SW 1271 (cell line): ENCODE measurements at places on chromosomes 11 and 22.

GRCh38 chr22:37314315-37315074, 32.2 kb downstream of the CYTH4 start:
- DNase-seq, result no peak

GRCh38 chr11:73649206-73649605, 2.8 kb downstream of the PLEKHB1 start:
- no peak for DNase-seq

- DNase-seq, result no peak
Observed at GRCh38 chr11:45527898-45528297, 137.5 kb downstream of the CHST1 start.

DNA sequence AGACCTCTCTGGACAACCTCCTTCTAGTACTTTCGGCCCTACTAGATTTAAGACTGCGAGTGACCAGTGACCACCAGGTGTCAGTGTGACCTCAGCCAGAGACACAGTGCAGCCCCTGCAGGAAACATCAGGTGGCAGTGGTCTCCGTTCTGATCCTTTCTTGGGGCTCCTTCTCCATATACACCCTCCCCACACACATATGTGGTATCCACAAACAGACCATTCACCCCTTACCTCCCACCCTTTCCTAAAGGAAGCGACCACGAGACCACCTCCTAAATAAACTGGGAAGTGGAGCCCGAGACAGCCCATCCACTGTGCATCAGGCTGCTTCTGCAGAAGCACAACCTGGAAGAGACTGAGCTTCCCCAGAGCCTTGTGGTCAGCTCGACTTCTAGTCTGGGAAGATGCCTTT, 38.5 kb upstream of the CYP2D6 start:
- peak; percentile 45 for DNase-seq
